ENCODE measurements at places on chromosomes 1 and 21.

- DNase-seq: no peak
Observed at GRCh38 chr1:60589916-60590315, 492.4 kb upstream of the NFIA start.

DNA sequence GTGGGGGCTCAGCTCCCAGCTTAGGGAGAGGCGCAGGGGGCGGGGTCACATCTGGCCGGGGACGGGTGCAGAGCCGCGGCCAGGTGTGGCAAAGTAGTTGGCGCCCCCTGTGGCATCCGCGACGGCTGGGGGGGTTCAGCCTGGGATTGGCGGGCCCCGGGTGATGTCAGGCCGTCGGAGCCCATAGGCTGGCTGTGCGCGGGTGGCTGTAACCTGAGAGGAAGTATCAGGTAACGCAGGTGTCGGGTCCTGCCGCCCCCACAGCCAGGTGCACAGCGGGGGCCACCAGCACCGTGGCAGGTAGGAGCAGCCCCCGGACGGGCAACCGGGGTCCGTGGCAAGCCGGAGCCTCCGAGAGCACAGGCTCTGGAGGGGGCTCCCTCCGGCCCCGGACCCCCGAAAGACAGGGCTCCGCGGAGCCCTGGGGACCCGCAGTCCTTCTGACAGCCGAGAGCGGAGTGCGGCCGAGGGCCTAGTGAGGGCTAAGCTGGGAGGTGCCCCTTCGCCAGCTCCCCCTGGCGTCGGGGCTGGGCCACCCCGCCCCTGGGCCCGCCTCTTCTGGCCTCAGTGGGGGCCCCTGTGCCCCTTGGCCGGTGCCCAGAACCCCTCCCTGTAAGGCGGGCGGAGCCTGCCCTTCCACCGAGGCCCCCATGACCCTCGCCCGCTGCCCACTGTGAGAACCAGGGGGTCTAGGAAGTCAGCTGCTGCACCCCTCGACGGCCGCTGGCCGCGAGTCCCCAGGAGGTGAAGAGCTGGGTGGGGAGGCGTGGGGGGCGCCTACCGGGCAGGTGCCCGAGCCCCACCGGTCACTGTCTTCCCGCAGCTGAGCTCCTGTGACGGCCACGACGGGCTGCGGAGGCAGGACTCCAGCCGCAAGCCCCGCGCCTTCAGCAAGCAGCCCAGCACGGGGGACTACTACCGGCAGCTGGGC, 17.9 kb downstream of the TNFRSF25 start:
- DNase-seq: no peak

- DNase-seq: no peak
Observed at GRCh38 chr21:21751286-21751685, 753.1 kb downstream of the NCAM2 start.

GRCh38 chr1:51284487-51284954, 45.8 kb downstream of the TTC39A start:
- no peak for DNase-seq

GRCh38 chr21:41195311-41195710, 27.4 kb downstream of the BACE2 start:
- no peak for DNase-seq

All from inflammatory macrophage (primary cell).